ENCODE measurements at places on chromosomes 4 and X. TPM values are rescaled to one million over a fixed set of nuclear protein-coding genes. Genes with fewer than 3 reads are reported as not detected.

DNA sequence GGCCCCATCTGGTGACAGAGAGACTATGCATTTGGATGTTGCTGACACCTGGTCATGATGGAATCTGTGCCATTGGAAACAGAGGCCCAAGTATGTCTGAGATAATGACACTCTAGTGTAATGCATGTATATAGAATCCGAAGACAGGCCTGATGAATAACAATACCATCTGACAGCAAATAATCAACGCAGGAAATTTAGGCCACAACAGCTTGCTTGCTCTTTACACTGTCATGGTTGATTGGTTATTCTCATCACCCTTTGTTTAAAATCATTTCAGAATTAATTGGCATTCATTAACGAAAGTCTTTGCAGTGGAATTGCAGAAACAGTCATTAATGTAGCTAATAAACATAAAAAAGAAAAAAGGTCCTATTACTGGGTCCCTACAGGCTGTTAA lies 194.8 kb downstream of the AFF2 start:
- no peak for DNase-seq

GRCh38 chrX:5771441-5771840 lies 457.2 kb downstream of the NLGN4X start:
- no peak for DNase-seq

HCCS gene
- polyA plus RNA-seq, result 16.6 TPM

DNA sequence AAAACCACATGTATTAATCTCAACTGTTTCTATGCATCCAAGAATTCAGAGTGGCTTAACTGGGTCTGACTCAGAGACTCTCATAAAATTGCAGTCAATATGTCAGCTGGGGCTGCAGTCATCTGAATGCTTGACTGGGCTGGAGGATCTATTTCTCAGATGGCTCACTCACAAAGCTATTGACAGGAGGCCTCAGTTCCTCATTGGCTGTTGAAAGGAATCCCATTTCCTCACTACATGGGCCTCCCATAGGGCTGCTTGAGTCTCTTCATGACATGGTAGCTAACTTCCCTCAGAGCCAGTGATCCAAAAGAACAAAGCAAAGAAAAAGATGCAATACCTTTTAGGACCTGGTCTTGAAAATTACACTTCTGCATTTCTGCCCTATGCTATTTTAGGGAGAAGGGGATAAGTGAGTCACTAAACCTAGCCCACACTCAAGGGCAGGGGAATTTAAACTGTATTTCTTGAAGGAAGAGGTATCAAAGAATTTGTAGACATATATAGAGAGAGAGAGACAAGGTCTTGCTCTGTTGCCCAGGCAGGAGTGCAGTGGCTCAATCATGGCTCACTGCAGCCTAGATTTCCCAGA lies 9.8 kb downstream of the SCFD2 start:
- no peak for DNase-seq

HAND2 gene
- 0.20 TPM for polyA plus RNA-seq

DNA sequence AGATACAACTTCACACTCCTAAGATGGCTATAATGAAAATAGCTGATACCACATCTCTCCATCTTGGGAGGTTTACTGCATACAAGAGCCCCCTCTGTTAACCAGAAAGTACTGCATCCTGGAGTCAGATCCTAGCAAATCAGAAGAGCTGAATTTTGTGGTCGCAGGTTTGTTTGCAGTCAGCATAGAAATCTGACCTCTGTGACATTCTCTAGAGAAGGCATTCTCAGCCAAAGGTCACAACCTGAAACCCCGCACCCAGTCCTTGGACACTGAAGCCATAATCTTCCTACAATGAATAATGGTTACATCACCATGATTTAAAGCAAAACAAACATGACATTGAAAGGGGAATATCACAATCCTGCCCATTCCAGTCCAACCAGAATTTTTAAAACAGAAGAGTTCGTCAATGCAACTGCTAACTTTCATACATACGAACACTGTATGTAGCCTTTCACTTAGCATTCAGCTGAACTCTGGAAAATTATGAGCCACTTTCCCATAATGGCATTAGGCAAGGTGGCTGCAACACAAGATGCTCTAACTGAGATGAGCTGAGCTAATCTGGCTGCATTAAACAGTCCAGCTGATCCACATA lies 17.6 kb downstream of the HS6ST2 start:
- DNase-seq, result no peak

- DNase-seq, result no peak
These were observed 26.7 kb upstream of the CXCL8 start for GRCh38 chr4:73713650-73714049.

NHS gene
- 8.3 TPM for polyA plus RNA-seq

DNA sequence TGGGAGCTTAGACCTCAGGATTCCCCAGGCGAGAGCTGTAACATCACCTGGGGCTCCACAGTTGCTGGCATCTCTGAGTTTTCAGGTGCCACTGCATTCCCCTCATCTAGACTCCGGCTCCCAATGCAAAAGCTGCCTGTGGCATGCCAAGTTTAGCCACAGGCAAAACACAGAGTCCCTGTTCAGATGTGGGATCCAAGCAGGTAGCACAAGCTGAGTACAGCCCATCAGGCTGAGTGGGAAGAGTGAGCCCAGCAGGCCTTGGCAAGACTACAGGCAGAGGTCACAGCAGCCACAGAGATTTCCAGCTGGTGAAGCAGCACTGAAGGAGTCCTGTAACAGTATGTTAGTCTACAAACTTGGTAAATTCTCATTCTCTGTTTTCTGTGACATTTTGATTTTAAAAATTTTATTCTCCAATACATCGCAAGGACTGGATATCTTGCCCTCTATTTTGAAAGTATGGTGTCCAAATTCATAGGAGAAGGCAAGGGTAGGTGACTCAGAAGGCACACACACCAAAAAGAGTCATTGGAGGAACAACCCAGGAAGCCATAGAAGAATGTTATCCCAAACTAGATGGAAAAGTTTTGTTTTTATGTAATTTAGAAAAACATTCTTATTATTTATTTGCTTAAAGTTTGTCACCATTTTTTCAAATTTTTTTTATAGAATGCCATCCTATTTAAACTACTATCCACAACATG lies 13.6 kb upstream of the CXCL2 start:
- DNase-seq, result no peak

GRCh38 chrX:119488749-119489148 lies 20.5 kb downstream of the SLC25A5 start:
- no peak for DNase-seq

DNA sequence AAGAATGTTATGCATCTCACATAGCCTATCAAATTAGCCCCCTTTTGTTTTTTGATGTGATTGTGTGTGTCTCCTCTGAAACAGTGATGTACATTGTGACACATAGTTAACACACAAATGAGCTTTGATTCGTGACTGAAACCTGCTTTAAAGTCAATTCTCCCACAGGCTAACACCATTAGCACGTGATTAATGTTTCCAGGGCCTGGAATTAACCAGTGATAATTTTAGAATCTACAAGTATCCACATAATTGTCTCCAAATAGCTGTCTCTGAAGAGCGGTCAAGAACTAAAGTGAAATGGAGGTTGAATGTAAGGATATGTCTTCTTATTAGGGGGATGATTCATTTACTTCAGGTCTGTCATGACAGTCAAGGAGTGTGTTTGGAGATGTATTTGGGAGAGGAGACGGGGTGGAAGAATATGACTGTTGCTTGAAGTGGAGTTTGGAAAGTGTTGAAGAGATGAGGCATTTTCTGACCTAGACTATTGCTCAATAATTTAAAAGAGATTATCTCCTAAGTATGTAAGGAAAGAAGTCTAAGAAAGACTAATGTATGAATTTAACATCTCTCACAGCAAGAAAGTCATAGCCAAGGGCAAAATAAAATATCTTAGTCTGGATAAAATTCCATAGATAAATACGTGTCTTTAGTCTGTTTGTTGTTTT lies 13.7 kb upstream of the RASGEF1B start:
- DNase-seq, result no peak

DNA sequence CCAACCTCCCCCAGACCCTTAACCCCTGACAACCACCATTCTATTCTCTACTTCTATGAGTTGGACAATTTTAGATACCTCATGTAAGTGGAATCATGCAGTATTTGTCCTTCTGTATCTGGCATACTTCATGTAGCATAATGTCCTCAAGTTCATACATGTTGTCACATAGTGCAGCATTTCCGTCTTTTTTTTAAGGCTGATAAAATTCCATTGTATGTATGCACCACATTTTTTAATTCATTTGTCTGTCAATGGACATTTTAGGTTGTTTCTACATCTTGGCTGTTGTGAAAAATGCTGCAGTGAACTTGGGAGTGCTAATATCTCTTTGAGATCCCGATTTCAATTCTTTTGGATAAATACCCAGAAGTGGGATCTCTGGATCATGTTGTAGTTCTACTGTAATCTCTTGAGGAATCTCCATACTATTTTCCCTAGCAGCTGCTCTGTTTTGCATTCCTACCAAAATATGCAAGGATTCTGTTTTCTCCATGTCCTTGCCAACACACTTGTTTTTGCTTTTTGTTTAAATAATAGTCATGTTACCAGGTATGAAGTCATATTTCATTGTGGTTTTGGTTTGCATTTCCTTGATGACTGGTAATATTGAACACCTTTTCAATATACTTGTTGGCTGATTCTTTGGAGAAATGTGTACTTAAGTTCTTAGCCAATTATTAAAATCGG lies 48.8 kb upstream of the ADAD1 start:
- DNase-seq, result no peak

GRCh38 chrX:7570432-7571029 lies 272.4 kb upstream of the VCX start:
- no peak for DNase-seq

GRCh38 chr4:89307178-89307445 lies 488 bp downstream of the GPRIN3 start:
- DNase-seq, result no peak

RTL3 gene
- polyA plus RNA-seq, result not detected

DNA sequence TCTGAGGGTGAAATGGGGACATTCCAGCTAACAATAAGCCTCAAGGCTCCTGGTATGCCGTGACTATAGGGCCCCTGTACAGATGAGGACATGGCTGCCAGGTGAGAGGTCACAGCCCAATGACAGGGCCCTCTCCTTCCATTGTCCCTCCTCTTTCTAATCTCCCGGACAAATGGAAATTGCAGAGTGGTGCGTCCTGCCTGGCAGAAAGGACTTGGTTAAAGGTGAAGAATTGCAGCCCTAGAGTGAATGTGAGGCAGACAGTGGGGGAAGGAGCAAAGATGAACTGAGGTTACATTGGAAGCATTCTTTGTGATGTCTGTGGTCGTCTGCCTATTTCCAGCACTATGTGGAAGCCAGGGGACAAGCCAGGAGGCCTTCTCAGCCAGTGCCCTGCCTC lies 6.7 kb upstream of the UCP1 start:
- no peak for DNase-seq

GRCh38 chr4:162170509-162170908 lies 6.7 kb upstream of the FSTL5 start:
- no peak for DNase-seq

DNA sequence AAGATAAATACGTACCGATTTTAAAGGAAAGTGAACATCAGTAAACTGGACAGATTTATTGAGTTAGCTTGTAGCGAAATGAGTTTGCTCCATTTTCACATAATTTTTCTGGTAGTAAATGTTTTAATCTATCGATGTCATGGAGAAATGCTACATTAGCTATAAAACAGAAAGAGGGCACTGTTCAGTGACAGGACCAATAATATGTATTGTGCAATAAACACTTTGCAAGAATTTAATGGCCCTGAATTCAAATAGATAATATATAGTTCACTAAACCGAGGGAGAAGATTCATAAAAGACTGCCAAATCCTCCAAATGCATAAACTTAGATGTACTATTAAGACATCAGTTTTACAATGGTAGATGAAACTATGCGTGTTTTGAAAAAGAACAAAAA lies 516.3 kb downstream of the ADGRL3 start:
- DNase-seq, result no peak
